ENCODE measurements at places on chromosomes 7 and 10.

DNA sequence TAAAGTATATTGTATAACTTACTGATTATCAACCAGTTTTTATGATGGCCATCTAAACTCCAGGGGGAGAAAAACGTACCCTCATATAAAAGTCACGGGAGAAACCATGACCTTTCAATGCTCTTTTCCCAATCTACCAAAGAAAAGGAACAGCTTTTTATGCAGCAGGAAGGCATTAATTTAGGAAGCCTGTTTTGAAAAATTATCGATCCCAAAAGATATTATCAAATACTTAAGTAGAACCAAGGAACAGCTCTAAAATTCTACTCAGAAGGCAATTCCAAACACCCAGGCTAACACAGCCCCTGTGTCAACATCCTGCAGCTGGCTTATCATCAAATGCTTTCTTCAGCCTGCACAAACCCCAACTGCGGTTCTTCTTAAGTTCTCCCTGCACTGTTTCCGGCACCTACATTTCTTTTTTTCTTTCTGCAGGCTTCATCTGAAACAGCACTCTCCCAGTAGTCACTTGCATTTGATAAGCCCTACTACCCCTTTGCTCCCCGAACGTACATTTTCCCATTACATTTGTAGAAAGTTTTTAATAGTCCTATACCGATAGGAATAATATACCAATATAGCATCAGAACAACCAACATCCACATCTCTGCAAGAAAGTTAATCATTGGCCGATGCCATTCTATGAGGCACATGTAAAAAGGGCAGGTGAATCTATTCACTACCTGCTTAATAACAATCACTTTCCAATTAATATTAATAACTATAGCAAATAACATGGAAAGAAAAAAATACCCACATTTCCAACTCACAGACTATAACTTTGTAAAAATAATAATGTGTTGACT, 47.9 kb downstream of the PIP4K2A start:
- DNase-seq: no peak

DNA sequence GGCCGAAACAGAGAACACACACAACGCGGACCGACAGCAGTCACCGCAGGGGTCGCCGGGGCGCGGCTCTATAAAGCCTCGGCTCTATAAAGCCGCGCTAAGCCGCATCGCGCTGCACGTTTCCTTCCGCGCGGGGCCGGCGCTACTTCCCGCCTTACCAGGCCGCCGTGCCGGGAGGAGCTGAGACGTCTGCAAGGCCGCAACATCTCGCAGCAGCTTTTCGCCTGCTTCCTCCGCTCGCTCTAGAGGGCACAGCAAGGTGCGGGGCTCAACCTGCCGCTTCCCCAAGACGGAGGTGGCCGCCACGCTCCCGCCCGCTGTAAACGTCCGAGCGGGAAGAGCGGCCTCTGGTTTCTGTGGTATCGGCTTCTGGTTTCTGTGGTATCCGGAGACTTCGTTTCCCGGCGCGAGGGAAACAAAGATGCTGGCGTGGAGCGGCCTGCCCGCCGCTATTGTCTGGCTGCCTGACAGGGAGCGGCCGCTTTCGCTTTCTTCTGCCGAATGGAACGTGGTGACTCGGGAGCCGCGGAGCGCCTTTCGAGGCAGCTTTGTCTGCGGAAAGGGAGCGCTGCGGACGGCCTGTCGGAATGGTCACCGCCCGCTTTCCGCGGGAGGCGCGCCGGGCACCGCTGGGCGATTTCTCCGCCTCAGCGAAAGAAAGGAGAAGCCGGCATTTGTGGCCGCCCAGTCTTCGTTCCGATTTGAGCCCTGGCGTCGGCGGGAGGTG, 91.8 kb downstream of the SPAG6 start:
- peak; percentile 69 for DNase-seq

DNA sequence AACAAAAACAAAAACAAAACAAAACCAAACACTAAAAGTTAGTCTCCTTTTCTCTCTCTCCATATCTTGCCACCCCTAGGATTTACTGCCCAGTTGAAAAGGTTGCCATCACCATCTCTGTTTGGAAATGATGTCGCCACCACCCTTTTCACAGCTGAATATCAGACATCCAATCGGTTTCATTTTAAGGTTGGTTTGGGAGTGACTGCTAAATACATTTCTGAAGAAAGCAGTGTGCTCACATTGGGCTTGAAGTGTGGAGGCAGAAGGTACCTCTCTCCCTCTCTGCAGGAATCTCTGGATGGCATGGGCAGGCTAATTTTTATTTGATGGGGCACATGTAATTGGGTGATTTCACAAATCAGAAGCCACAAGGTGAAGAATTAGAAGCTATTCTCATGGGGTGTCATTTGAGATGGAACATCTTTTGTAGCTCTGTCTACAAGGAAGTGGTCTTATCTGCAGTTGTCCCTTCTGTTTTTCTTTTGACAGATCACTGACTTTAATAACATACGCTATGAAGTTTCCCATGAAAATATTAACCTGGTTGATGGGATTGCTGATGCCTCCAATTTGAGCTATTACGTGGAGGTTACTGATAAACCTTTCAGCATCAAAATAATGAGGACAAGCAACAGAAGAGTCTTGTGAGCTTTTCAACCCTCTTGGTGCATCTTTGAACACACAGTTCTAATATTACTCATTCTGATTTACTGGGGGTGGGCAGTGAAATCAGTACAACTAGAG, 20.1 kb downstream of the MGAM2 start:
- no peak for DNase-seq

DNA sequence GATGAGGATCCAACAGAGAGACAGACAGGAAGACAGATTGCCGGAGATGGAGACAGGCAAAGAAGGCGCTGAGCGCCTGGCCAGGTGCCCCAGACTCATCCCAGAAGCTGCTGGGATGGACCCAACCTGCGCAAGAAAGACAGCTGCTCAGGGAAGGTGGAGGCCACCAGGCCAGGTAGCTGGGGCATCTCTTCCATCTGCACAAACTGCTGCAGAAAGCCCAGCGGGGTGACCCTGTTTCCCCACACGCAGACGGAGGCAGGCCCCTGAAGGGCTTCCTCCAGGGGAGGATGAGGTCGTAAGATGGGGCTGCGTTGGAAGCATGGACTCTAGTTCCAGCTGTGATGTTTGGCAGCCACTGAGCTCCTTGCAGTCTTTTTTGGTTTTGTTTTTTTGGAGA, 16.5 kb upstream of the YWHAG start:
- no peak for DNase-seq

- no peak for DNase-seq
Observed at GRCh38 chr7:36736899-36737211, 12.6 kb upstream of the AOAH start.

GRCh38 chr7:18993933-18994668, 123.3 kb downstream of the TWIST1 start:
- no peak for DNase-seq

GRCh38 chr7:4131063-4131462, 551.0 kb upstream of the FOXK1 start:
- no peak for DNase-seq

DNA sequence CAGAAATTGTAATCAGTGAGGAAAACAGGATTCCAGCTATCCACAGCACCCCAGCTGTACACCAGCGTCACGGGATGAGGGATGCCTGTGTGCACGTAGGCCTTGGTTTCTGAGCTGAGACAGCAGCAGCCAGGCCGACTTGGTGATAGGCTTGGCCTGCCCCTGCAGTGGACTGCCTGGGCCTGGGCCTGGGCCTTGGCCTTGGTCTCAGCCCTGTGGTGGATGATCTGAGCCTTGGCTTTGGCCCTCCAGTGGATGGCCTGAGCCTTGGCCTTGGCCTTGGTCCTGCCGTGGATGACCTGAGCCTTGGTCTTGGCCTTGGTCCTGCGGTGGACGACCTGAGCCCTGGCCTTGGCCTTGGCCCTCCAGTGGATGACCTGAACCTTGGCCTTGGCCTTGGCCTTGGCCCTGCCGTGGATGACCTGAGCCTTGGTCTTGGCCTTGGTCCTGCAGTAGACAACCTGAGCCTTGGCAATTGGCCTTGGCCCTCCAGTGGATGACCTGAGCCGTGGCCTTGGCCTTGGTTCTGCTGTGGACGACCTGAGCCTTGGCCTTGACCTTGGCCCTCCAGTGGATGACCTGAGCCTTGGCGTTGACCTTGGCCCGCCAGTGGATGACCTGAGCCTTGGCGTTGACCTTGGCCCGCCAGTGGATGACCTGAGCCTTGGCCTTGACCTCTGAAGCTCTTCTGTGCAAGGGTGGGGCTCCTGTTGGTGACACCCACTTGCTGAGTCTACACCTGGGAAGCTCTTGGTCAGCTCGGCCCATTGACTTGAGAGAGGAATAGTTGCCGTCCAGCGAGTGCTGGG, 93.8 kb downstream of the CUX1 start:
- DNase-seq: no peak

DNA sequence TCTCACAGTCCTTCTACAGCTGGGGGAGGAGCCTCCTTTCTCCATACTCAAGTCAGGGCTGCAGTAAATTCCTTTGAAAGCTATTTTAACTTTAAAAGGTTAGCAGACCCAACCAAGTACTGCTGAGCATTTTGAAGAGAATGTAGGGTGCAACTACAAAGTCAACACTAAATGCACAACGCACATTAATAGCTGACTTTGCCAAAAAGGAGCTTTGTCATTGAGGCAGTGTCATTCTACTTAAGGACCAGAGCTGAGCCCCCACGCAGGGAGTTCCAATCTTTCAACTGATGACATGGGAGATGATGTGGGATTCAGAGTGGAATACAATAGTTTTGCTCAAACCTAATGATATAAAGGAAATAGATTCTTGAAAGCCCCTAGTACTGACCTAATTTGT, 20.3 kb downstream of the TECTB start:
- DNase-seq: no peak

GRCh38 chr10:10847387-10847786, 170.3 kb upstream of the CELF2 start:
- no peak for DNase-seq

- no peak for DNase-seq
Observed at GRCh38 chr7:27129729-27130539, 623 bp downstream of the HOXA4 start.

DNA sequence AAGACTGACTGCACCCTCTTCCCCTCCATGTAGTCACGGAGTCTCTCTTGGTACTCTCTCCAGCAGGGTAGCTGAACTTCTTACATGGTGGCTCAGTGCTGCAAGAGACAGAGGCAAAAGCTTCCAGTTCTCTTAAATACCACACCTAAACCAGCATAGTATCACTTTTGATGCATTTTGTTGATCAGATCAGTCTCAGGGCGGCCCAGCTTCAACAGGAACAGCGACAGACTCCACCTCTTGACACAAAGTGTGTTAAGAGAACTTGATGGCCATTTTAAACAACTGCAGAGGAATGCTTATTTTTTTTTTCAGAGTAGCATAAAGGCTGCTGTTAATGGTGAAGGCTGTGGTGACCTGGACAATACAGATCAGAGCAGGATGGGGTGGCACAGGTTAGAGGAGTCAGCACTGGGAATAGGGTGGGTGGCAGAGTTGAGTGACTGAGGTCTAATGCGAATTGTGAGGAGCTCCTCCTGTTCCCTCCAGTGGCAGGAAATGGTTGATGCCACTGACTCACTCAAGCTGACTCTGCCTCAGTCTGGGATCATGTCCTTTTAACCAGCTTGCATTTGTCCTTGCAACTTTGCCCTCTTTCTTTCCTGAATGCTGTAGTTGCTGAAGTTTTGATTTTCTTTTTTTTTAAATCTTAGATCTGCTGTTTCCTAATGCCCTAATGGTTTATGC, 17.3 kb downstream of the MGAM start:
- DNase-seq: no peak

- DNase-seq: no peak
Observed at GRCh38 chr10:36677431-36677768, 448.0 kb upstream of the ANKRD30A start.

Data from stimulated activated CD8-positive, alpha-beta memory T cell treated with anti-CD3 and anti-CD28 coated beads, Interleukin-4, amount 100 ng/mL, for 1 hour (primary cell).